ENCODE measurements at places on chromosomes 2 and 18. TPM values are rescaled to one million over a fixed set of nuclear protein-coding genes. Genes with fewer than 3 reads are reported as not detected.
A peak's percentile ranks its signal among the peaks of the same experiment; 100 is the strongest.

GRCh38 chr2:200839513-200839912 lies 24.9 kb downstream of the CLK1 start:
- H3K4me1 ChIP-seq, result no peaks in the 10 kb centered on the region
- DNase-seq, result no peak
- no peaks in the 10 kb centered on the region for H3K27me3 ChIP-seq
- H3K36me3 ChIP-seq, result no peaks in the 10 kb centered on the region
- no peak overlapping the region for H3K4me3 ChIP-seq

- no peaks in the 10 kb centered on the region for H3K27me3 ChIP-seq
- DNase-seq, result no peak
- no peak overlapping the region for H3K4me3 ChIP-seq
- H3K36me3 ChIP-seq, result no peaks in the 10 kb centered on the region
- H3K27ac ChIP-seq, result no peak overlapping the region
- H3K4me1 ChIP-seq, result no peaks in the 10 kb centered on the region
These were observed 45.0 kb downstream of the KCTD1 start for GRCh38 chr18:26503382-26503781.

- no peaks in the 10 kb centered on the region for H3K4me1 ChIP-seq
- H3K4me3 ChIP-seq, result no peak overlapping the region
- no peak for DNase-seq
- H3K27me3 ChIP-seq, result no peaks in the 10 kb centered on the region
These were observed 45.1 kb downstream of the HDAC4 start for GRCh38 chr2:239355724-239356123.

The BOD1L2 gene
- not detected for polyA plus RNA-seq

The SSB gene
- 60.2 TPM for polyA plus RNA-seq

GRCh38 chr2:231887756-231888155 lies 38.4 kb downstream of the NPPC start:
- H3K4me1 ChIP-seq, result no peaks in the 10 kb centered on the region
- H3K27ac ChIP-seq, result no peak overlapping the region
- H3K36me3 ChIP-seq, result no peaks in the 10 kb centered on the region

GRCh38 chr2:172181840-172182239 lies 79.1 kb upstream of the DLX2 start:
- H3K27ac ChIP-seq, result no peak overlapping the region
- H3K4me1 ChIP-seq, result peaks cover 6% of the 10 kb centered on the region

DNA sequence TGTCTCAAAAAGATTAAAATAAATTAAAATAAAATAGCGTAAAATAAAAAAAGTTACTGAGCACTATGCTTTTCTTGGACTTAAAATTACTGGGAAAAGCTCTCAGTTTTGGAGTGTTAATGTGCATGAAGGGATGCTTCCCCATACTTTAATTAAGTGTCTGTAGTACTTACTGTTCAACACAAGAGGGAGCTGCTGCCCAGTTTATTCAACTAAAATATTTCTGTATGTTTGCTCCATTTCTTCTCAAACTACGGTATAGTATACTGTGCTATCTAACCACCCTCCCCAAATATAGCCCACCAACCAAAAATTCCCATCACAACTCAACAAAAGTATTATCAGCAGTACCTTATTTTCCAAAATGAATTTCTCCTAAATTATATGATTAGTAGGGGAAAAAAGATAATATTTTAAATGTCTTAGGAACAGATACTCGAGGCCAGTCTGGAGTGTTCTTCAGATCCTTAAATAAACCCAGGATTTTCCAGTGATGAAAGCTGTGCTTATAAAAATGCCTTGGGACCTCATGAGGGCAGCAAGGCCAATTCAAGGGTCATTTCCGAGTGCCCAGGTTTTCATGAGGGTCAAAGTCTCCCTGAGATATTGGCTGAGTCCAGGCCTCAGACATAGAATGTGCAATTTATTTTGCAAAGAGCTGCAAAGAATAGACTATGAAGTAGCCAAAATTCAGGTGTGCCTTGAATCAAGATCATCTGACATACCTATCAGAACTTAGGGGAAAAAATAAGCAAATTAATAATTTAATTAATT lies 64.1 kb downstream of the CHRNA1 start:
- H3K27me3 ChIP-seq, result no peaks in the 10 kb centered on the region
- H3K4me3 ChIP-seq, result no peak overlapping the region
- H3K4me1 ChIP-seq, result peaks cover 16% of the 10 kb centered on the region
- H3K36me3 ChIP-seq, result no peaks in the 10 kb centered on the region
- peak; percentile 53 for DNase-seq

DNA sequence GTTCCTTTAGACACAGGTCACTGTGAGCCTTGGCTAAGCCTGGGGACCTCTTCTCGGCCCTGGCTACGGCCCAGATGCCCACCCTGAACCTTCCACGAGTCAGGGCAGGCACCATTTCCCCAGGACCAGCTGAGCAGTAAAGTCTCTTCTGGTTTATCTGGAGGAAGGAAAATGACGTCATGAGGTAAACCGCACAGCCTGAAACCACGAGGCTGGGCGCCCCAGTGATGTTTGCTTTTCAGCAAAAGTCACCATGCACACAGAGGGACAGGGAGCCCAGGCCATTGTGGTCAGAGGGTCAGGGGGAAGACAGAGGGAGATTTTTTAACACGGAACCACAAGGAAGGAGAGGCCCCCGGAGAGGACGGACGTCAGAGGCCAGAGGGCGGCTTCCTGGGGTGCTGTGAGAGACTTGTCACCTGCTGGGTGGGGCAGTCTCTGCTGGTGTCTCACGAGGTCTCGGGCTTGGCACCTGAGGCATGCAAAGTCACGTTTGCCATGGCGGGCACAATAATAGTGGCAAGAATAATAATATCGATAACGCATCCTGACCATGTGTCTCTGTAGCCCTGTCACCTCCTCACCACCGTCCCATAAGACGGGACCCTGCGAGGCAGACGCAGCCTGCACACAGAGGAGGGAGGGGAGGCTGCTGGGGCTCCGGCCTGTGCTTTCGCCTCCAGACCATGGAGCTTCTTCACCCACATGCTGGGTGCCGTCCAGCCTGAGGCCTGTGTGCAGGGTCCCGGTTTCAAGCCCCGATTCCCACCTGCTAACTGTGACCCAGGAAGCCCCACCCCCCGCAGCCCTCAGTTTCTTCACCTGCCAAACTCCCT lies 33.2 kb upstream of the FOSL2 start:
- peak overlapping the region; percentile 80 for H3K27ac ChIP-seq
- peaks cover 29% of the 10 kb centered on the region for H3K4me1 ChIP-seq
- no peaks in the 10 kb centered on the region for H3K36me3 ChIP-seq
- DNase-seq, result peak; percentile 96

The SLC38A11 gene
- not detected for polyA plus RNA-seq

DNA sequence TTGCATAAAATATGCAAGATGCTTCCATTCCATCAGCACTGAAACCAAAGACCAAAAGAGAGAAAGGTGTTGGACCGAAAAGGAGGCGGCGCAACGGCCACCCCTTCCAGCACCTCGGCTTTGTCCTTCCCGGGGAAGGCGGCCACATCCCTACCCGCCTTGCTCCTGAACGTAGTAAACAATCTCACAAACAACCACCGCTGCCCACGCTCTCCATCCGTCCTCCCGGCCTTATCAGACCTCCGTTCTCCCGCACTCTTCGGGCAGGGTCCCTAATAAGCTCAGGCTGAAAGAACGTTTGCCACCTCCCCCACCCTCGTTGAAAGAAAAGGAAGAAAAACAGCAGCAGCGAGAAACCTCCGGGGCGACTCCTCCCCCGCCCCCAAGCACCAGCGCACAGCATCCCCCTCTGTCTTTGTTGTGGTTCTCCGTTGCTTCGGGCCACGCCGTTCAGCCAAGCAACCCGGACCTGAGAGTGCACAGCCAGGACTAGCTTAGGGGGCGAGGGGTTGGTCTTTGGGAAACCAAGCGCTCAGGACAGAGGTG lies 4.4 kb downstream of the EVX2 start:
- no peaks in the 10 kb centered on the region for H3K36me3 ChIP-seq
- no peak overlapping the region for H3K4me3 ChIP-seq
- peaks cover 91% of the 10 kb centered on the region for H3K27me3 ChIP-seq
- no peak for DNase-seq
- no peak overlapping the region for H3K27ac ChIP-seq

DNA sequence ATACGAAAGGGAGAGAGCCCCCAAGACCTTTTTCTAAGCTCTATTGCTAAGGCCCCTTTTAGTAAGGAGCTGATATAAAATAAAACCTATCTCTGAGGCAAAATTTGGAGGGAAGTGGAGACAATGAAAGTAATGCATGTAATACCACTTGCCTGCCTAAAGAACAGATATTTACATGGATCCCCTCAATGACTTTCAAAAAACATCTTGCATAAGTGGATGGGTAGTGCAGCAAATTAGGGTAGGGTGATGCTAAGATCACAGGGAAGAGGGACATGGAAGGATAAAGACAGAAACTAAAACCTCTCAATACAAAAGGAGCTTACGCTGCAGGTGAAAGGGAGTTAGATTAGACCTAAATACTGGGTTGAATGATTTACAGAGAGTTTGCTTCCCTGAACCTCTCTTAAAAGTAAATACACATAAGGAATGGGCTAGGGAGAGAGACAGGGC lies 1.1 kb downstream of the ZNF513 start:
- peaks cover 38% of the 10 kb centered on the region for H3K4me1 ChIP-seq
- peak overlapping the region; percentile 79 for H3K27ac ChIP-seq

The MSH2 gene
- 2.0 TPM for polyA plus RNA-seq

The HOXD13 gene
- not detected for polyA plus RNA-seq

DNA sequence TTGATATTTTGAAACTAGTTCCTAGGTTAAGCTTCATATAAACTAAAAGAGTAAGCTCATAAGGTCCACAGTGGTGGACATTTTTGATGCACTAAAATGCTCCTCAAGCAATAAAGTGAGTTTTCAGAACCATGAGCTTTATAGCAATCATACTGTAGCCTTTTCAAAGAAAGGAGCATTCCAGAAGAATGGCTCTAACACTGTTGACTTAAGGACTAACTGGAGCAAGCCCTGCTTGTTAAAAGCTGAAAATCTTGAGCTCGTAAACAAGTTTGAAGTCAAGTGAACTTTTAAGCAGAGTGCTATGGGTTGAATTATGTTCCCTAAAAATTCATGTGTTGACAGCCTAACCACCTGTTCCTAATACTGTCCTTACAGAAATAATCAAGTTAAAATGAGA lies 38.0 kb downstream of the KYNU start:
- peaks cover 19% of the 10 kb centered on the region for H3K36me3 ChIP-seq
- no peaks in the 10 kb centered on the region for H3K4me1 ChIP-seq
- no peaks in the 10 kb centered on the region for H3K27me3 ChIP-seq
- H3K4me3 ChIP-seq, result no peak overlapping the region
- DNase-seq, result no peak

The ACKR3 gene
- 4.6 TPM for polyA plus RNA-seq

DNA sequence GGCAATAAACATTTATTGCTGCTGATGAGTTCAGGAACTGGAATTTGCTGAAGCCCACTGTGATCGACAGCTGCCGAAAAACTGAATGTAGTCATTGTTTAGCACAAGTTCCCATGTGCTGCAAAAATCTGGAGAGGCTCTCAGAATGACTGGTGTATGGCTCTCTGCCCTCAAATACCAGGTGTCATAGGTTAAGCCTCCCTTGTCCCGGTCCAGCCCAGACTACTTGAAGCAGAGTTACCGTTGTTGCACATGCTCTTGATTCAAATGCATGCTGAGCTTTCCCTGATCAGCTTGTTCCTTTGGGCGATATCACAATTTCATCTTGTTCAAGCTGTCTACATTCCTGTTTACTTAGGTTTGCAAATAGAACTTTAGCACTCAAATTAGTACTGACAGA lies 625.2 kb downstream of the CPS1 start:
- H3K36me3 ChIP-seq, result no peaks in the 10 kb centered on the region
- DNase-seq, result no peak
- H3K4me1 ChIP-seq, result no peaks in the 10 kb centered on the region
- H3K4me3 ChIP-seq, result no peak overlapping the region
- H3K27me3 ChIP-seq, result no peaks in the 10 kb centered on the region

The CYTIP gene
- polyA plus RNA-seq, result 83.5 TPM

DNA sequence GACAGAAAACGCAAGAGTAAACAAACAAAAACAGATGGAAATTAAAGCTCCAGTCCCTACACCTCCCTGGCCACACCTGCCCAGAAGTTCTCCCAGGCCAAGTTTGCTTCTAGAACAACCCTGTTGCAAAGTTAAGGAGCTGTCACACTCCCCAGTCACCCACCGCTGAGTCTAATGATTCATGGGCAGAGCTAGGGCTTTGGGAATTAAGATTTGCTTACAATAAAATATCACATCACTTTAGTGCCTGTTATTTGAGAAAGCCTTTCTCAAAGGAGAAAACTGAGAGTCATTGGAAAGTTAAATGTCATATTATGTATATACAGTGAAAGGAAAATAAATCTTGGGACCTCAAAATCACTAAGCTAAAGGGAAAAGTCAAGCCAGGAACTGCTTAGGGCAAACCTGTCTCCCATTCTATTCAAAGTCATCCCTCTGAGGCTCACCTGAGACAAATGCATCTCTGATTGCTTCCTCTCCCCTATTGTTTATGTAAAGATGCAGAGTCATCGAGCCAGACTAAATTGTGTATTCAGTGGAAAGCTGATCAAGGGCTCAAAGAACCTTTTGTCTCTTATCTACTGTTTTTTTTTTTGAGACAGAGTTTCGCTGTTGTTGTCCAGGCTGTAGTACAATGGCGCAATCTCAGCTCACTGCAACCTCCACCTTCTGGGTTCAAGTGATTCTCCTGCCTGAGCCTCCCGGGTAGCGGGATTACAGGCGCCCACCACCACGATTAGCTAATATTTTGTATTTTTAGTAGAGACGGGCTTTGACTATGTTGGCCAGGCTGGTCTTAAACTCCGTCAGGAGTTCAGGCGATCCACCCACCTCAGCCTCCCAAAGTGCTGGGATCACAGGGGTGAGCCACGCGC lies 2.8 kb downstream of the CRYGB start:
- H3K27me3 ChIP-seq, result no peaks in the 10 kb centered on the region
- no peak overlapping the region for H3K4me3 ChIP-seq

All from CD14-positive monocyte (primary cell).